ENCODE measurements at places on chromosomes 4 and X. TPM values are rescaled to one million over a fixed set of nuclear protein-coding genes. Genes with fewer than 3 reads are reported as not detected.
A peak's percentile ranks its signal among the peaks of the same experiment; 100 is the strongest.

GRCh38 chrX:111041018-111041462 lies 55.0 kb upstream of the PAK3 start:
- H3K27ac ChIP-seq: no peak overlapping the region
- H3K4me3 ChIP-seq: no peak overlapping the region
- H3K27me3 ChIP-seq: no peaks in the 10 kb centered on the region
- H3K36me3 ChIP-seq: no peaks in the 10 kb centered on the region
- DNase-seq: no peak
- H3K4me1 ChIP-seq: no peaks in the 10 kb centered on the region

- DNase-seq: peak; percentile 34
- no peaks in the 10 kb centered on the region for H3K4me1 ChIP-seq
- H3K36me3 ChIP-seq: no peaks in the 10 kb centered on the region
- no peak overlapping the region for H3K4me3 ChIP-seq
- H3K27me3 ChIP-seq: no peaks in the 10 kb centered on the region
- H3K27ac ChIP-seq: peak overlapping the region; percentile 15
These were observed 22.5 kb upstream of the MSANTD1 start for GRCh38 chr4:3226467-3226866.

- H3K27me3 ChIP-seq: no peaks in the 10 kb centered on the region
- H3K4me1 ChIP-seq: no peaks in the 10 kb centered on the region
- H3K36me3 ChIP-seq: no peaks in the 10 kb centered on the region
These were observed 130.2 kb downstream of the HS3ST1 start for GRCh38 chr4:11298451-11298850.

GRCh38 chr4:156974264-156974663 lies 2.7 kb upstream of the PDGFC start:
- no peaks in the 10 kb centered on the region for H3K36me3 ChIP-seq
- H3K4me1 ChIP-seq: no peaks in the 10 kb centered on the region
- no peak for DNase-seq
- H3K4me3 ChIP-seq: no peak overlapping the region
- no peaks in the 10 kb centered on the region for H3K27me3 ChIP-seq

DNA sequence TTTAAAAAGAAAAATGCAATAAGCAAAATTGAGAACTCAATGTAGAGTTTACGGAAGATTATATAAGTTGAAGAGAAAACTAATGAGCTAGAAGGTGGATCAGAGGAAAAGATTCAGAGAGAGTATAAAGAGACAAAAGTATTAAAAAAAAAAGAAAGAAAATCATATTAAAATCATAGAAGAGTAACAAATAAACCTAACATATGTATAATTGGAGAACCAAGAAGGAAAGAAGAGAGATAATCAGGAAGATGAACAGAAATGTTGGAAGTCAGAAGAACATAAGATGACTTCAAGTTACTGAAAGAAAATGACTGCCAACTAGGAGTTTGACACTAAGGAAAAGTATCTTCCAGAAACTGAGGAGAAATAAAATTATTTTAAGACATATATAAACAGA lies 34.3 kb upstream of the ANTXR2 start:
- H3K4me3 ChIP-seq: no peak overlapping the region
- no peaks in the 10 kb centered on the region for H3K27me3 ChIP-seq
- H3K4me1 ChIP-seq: no peaks in the 10 kb centered on the region
- no peak overlapping the region for H3K27ac ChIP-seq
- H3K36me3 ChIP-seq: no peaks in the 10 kb centered on the region
- no peak for DNase-seq

DNA sequence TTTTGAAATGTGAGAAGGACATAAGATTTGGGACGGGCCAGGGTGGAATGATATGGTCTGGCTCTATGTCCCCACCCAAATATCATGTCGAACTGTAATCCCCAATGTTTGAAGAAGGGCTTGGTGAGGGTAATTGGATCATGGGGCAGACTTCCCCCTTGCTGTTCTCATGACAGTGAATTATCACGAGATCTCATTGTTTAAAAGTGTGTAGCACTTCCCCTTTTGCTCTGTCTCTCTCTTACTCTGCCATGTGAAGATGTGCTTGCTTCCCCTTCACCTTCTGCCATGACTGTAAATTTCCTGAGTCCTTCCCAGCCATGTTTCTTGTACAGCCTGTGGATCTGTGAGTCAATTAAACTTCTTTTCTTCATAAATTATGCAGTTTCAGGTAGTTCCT lies 17.5 kb downstream of the MTMR8 start:
- H3K36me3 ChIP-seq: no peaks in the 10 kb centered on the region
- H3K4me3 ChIP-seq: no peak overlapping the region
- no peaks in the 10 kb centered on the region for H3K4me1 ChIP-seq

- no peak overlapping the region for H3K27ac ChIP-seq
- H3K36me3 ChIP-seq: no peaks in the 10 kb centered on the region
- no peaks in the 10 kb centered on the region for H3K27me3 ChIP-seq
- H3K4me1 ChIP-seq: no peaks in the 10 kb centered on the region
- DNase-seq: no peak
- H3K4me3 ChIP-seq: no peak overlapping the region
These were observed 581.6 kb upstream of the DIAPH2 start for GRCh38 chrX:96102997-96103396.

- no peaks in the 10 kb centered on the region for H3K36me3 ChIP-seq
- H3K4me1 ChIP-seq: no peaks in the 10 kb centered on the region
- H3K4me3 ChIP-seq: no peak overlapping the region
- no peaks in the 10 kb centered on the region for H3K27me3 ChIP-seq
- H3K27ac ChIP-seq: no peak overlapping the region
These were observed 187.7 kb downstream of the RAP1GDS1 start for GRCh38 chr4:98448908-98449307.

DNA sequence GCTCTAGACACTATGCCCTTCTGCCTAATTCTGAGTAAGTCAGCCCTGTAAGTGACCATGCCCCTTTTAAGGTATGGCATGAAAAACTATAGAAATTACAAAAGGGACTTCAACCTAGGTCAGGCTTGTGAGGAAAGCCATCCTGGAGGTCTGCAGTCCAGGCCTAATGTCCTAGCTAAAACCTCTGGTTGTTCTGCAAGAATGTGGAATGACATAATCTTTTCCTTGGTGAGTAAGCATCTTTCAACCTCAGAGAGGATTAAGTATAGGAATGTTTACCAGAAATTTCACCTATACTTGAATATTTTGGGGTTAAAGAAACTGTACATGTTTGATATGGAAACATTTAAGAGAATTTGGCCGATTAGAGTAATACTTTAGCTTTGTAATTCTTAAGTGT lies 23.8 kb upstream of the HPSE start:
- no peaks in the 10 kb centered on the region for H3K36me3 ChIP-seq
- no peaks in the 10 kb centered on the region for H3K27me3 ChIP-seq
- no peaks in the 10 kb centered on the region for H3K4me1 ChIP-seq

- no peak for DNase-seq
- no peak overlapping the region for H3K27ac ChIP-seq
These were observed 13.8 kb upstream of the PGM2 start for GRCh38 chr4:37812713-37813112.

GRCh38 chr4:101685126-101685525 lies 105.4 kb upstream of the BANK1 start:
- no peaks in the 10 kb centered on the region for H3K4me1 ChIP-seq
- H3K4me3 ChIP-seq: no peak overlapping the region
- DNase-seq: no peak
- H3K27ac ChIP-seq: no peak overlapping the region

SLC7A11 gene
- total RNA-seq: 3.8 TPM

HPSE gene
- 16.7 TPM for total RNA-seq

- H3K4me3 ChIP-seq: no peak overlapping the region
- no peaks in the 10 kb centered on the region for H3K36me3 ChIP-seq
- no peak overlapping the region for H3K27ac ChIP-seq
- H3K27me3 ChIP-seq: no peaks in the 10 kb centered on the region
These were observed 110.4 kb downstream of the UBE2K start for GRCh38 chr4:39808231-39808749.

TEC gene
- total RNA-seq: 2.1 TPM

- no peak overlapping the region for H3K4me3 ChIP-seq
- H3K27me3 ChIP-seq: no peaks in the 10 kb centered on the region
- H3K4me1 ChIP-seq: no peaks in the 10 kb centered on the region
- DNase-seq: no peak
- H3K36me3 ChIP-seq: no peaks in the 10 kb centered on the region
These were observed 712.3 kb downstream of the C4orf33 start for GRCh38 chr4:129808242-129808641.

GRCh38 chrX:151081016-151081415 lies 95.4 kb upstream of the GPR50 start:
- no peaks in the 10 kb centered on the region for H3K27me3 ChIP-seq
- no peak for DNase-seq
- no peaks in the 10 kb centered on the region for H3K36me3 ChIP-seq
- H3K4me1 ChIP-seq: peaks cover 3% of the 10 kb centered on the region
- H3K27ac ChIP-seq: no peak overlapping the region
- H3K4me3 ChIP-seq: no peak overlapping the region

GRCh38 chrX:71177327-71177726 lies 32.7 kb downstream of the NLGN3 start:
- no peak for DNase-seq
- H3K27me3 ChIP-seq: no peaks in the 10 kb centered on the region
- no peaks in the 10 kb centered on the region for H3K36me3 ChIP-seq

GRCh38 chr4:145498430-145498829 lies 16.8 kb downstream of the SMAD1 start:
- no peak overlapping the region for H3K4me3 ChIP-seq
- H3K36me3 ChIP-seq: no peaks in the 10 kb centered on the region
- DNase-seq: no peak
- H3K27me3 ChIP-seq: no peaks in the 10 kb centered on the region

TXK gene
- total RNA-seq: 0.57 TPM

DNA sequence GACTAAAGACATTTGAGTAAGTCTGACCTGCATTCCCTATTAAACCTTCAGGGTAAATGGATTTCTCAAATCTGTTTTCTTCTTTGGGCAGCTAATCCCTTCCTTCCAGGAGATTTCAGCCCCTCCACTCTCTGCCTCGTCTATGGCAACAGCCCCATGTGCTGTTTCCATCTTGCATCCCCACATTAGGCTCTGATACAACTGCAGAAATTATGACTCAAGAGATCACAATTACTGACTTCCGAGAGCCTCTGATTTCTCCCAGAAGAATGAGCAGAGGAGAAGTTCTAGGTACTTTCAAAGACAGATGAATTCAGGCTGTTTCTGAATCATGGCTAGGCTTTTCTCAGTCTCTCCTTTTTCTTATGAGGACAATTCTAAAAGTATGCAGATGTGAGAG lies 38.7 kb downstream of the RAI2 start:
- no peak overlapping the region for H3K4me3 ChIP-seq
- no peaks in the 10 kb centered on the region for H3K4me1 ChIP-seq
- no peaks in the 10 kb centered on the region for H3K36me3 ChIP-seq
- H3K27ac ChIP-seq: no peak overlapping the region
- no peak for DNase-seq

- no peaks in the 10 kb centered on the region for H3K27me3 ChIP-seq
- no peaks in the 10 kb centered on the region for H3K36me3 ChIP-seq
- H3K27ac ChIP-seq: no peak overlapping the region
- no peak for DNase-seq
These were observed 58.2 kb downstream of the ARSJ start for GRCh38 chr4:113921089-113921794.

GRCh38 chr4:8353912-8354453 lies 84.4 kb downstream of the HTRA3 start:
- H3K27me3 ChIP-seq: no peaks in the 10 kb centered on the region
- H3K36me3 ChIP-seq: no peaks in the 10 kb centered on the region
- H3K4me3 ChIP-seq: no peak overlapping the region
- H3K4me1 ChIP-seq: no peaks in the 10 kb centered on the region

DNA sequence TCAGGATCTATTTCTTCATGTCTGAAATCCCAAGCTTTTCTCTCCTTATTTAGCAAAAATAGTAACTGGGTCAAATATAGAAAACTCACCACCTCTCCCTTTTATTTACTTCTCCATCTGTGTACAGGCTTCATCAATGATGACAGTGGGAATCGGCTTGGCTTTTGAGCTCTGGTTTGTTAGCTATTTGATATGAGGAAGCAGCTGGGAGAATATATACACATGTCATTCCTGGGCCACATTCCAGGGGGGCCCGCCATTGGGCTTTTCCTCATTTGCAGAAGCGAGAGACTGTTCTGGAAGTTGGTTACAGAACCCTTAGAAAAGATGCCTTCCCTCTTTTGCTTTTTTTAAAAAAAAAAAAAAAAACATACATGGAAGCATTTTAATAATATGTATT lies 107.4 kb upstream of the F9 start:
- H3K4me3 ChIP-seq: no peak overlapping the region
- no peak overlapping the region for H3K27ac ChIP-seq
- no peaks in the 10 kb centered on the region for H3K4me1 ChIP-seq
- H3K27me3 ChIP-seq: no peaks in the 10 kb centered on the region
- H3K36me3 ChIP-seq: no peaks in the 10 kb centered on the region

GRCh38 chr4:54737421-54737820 lies 79.7 kb downstream of the KIT start:
- no peak for DNase-seq
- no peak overlapping the region for H3K4me3 ChIP-seq
- no peaks in the 10 kb centered on the region for H3K36me3 ChIP-seq
- no peaks in the 10 kb centered on the region for H3K27me3 ChIP-seq
- no peaks in the 10 kb centered on the region for H3K4me1 ChIP-seq

DNA sequence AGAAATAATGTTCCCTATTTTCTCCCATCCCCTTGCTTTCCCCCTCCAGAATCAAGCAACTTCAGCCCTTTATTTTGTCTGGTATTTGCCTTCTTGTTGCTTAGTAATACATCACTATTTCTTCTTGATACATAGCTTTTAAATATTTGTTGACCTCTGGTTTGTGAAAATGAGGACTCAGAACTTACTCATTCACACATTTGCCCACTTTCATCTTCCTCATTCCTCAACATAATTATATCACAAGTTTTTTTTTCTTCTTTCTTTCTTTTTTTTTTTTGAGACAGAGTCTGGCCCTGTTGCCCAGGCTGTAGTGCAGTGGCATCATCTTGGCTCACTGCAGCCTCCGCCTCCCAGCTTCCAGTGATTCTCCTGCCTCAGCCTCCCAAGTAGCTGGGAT lies 28.9 kb upstream of the NDUFC1 start:
- H3K4me3 ChIP-seq: no peak overlapping the region
- no peaks in the 10 kb centered on the region for H3K4me1 ChIP-seq
- DNase-seq: no peak
- H3K36me3 ChIP-seq: no peaks in the 10 kb centered on the region
- H3K27ac ChIP-seq: no peak overlapping the region

- no peak for DNase-seq
- H3K27ac ChIP-seq: no peak overlapping the region
- H3K36me3 ChIP-seq: no peaks in the 10 kb centered on the region
- no peaks in the 10 kb centered on the region for H3K4me1 ChIP-seq
- H3K4me3 ChIP-seq: no peak overlapping the region
- H3K27me3 ChIP-seq: no peaks in the 10 kb centered on the region
These were observed 1862.5 kb upstream of the TENM3 start for GRCh38 chr4:180380733-180381132.

GPRASP3 gene
- 3.7 TPM for total RNA-seq

BTK gene
- 3.0 TPM for total RNA-seq

GRCh38 chr4:3251691-3252479 lies 2.9 kb downstream of the MSANTD1 start:
- no peak overlapping the region for H3K27ac ChIP-seq
- no peak overlapping the region for H3K4me3 ChIP-seq
- no peaks in the 10 kb centered on the region for H3K4me1 ChIP-seq
- DNase-seq: no peak

SPANXN4 gene
- total RNA-seq: not detected

FAM9C gene
- total RNA-seq: not detected

FAM193A gene
- 25.8 TPM for total RNA-seq

ADAD1 gene
- total RNA-seq: not detected

GRCh38 chrX:13373431-13374187 lies 53.8 kb upstream of the ATXN3L start:
- no peak overlapping the region for H3K27ac ChIP-seq
- no peaks in the 10 kb centered on the region for H3K4me1 ChIP-seq
- H3K27me3 ChIP-seq: no peaks in the 10 kb centered on the region
- no peak for DNase-seq
- no peak overlapping the region for H3K4me3 ChIP-seq
- no peaks in the 10 kb centered on the region for H3K36me3 ChIP-seq

All from colonic mucosa (tissue), 4 donors.